CD4-positive, alpha-beta T cell treated with Interleukin-4 for 4 hours (primary cell): ENCODE measurements at places on chromosomes 13 and 19.

DNA sequence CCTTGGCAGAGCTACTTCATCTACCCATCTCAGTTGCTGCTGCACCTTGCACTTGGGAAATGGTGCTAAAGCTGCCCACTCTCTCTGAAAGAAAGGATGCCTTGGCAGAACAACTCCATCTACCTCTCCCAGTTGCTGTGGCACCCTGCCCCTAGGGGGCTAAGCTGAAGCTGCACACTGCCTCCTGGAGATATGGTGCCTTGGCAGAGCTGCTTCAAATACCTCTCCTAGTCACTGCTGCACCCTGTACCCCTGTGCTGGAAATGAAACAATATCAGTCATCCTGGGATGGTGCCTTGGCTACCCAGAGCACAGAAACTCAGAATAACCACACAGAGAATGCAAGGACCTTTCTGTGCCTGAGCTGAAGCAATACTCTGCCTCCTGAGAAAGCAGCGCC is 615.8 kb downstream of the DIAPH3 start:
- DNase-seq = no peak

DNA sequence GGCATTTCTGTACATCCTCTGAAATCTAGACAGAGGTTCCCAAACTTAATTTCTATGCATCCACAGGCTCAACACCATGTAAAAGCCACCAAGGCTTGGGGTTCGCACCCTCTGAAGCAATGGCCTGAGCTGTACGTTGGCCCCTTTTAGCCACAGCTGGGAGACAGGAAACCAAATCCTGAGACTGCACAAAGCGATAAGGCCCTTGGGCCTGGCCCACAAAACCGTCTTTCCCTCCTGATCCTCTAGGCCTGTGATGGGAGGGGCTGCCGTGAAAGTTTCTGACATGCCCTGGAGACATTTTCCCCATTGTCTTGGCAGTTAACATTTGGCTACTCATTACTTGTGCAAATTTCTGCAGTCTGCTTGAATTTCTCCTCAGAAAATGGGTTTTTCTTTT is 766.4 kb downstream of the GPC5 start:
- no peak for DNase-seq

DNA sequence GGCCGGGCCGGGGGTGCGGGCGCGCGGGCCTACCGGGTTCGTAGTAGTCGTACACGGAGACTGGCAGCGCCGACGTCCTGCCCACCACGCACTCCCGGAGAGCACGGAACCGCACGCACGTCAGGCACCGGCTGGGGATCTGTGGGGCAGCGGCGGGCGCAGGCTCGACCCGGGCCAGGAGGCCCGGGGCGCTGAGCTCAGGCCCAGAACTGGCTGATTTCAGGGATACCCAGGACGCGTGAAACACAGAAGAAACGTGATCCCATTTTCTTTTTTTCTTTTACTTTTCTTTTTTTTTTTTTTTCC is 9.0 kb downstream of the F2RL3 start:
- DNase-seq = no peak

- peak; percentile 68 for DNase-seq
Measured at GRCh38 chr19:50414864-50415660, 3.7 kb upstream of the SPIB start.

- no peak for DNase-seq
Measured at GRCh38 chr19:47100290-47100689, 13.3 kb downstream of the ZC3H4 start.

GRCh38 chr19:47657719-47658118 is 48.8 kb downstream of the BICRA start:
- no peak for DNase-seq

DNA sequence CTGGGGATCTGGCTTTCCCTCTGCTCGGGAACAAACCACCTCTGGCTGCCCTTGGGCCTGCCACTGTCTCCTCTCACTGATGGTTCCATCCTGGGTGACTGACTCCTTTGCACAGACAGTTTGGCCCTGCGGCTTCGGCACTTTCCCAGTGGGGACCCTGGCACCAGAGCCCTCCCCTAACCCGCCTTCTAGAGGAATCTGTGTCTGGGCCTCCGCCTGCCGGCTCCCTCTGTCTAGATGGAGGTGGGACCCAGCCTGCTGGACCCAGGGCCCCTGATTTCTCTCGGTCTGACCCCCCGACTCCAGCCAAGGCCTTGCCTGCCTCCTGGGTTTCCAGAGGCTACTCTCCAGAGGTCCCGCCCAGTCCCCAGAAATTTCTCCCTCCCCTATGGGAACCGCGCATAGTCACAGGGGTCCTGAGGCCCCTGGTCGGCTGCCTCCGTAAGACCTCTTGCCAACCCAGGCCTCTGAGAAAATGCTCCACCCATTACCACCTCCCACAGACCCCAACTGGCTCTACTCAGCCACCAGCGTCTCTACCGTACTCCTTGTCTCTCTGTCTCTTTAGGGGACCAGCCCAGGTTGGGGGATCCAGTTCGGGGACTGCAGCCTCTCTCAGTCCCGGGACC is 2.7 kb downstream of the CCDC106 start:
- DNase-seq = no peak

GRCh38 chr13:87535911-87536310 is 135.3 kb upstream of the SLITRK5 start:
- no peak for DNase-seq

DNA sequence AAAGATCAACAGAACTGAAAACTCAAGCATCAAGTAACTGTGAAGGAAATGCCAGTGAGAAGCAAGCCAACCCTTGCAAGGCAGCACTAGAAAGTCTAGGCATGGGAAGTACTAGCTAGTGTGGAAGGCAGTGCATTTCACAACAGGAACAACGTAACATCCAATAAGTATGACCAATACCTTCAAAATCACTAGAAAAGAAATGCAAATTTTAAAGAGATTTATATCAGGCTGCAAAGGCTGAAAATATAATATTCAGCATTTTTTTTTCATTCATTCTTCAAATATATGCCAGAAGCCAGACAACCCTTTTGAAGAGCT is 121.9 kb downstream of the DLEU7 start:
- DNase-seq = no peak

DNA sequence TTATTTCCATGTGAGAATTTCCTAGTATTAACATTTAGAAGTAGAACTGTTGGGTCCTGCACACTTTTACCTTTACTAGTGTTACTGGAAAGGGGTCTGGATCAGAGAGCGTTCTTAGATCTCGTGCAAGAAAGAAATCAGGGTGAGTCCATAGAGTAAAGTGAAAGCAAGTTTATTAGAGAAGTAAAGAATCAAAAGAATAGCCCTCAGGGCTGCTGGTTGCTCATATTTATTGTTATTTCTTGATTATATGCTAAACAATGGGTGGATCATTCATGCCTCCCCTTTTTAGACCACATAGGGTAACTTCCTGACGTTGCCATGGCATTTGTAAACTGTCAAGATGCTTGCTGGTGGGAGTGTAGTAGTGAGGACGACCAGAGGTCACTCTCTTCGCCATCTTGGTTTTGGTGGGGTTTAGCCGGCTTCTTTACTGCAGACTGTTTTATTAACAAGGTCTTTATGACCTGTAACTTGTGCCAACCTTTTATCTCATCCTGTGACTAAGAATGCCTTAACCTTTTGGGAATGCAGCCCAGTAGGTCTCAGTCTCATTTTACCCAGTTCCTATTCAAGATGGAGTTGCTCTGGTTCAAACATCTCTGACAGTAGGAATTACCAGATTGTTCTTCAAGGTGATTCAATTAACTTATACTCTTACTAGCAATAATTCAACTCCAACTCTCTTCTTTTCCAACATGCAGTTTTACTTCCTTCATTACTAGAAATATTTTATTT is 27.4 kb downstream of the NDFIP2 start:
- DNase-seq = no peak

GRCh38 chr19:41604831-41605230 is 22.0 kb downstream of the CEACAM4 start:
- no peak for DNase-seq

- no peak for DNase-seq
Measured at GRCh38 chr13:28528848-28529247, 33.9 kb upstream of the FLT1 start.

- DNase-seq = no peak
Measured at GRCh38 chr13:63425131-63425530, 2009.5 kb upstream of the PCDH20 start.

- no peak for DNase-seq
Measured at GRCh38 chr19:30061223-30062064, 119.4 kb downstream of the URI1 start.

- no peak for DNase-seq
Measured at GRCh38 chr19:9306443-9306842, 3.2 kb downstream of the ZNF699 start.

- DNase-seq = no peak
Measured at GRCh38 chr19:41323430-41324125, 13.6 kb downstream of the CCDC97 start.

DNA sequence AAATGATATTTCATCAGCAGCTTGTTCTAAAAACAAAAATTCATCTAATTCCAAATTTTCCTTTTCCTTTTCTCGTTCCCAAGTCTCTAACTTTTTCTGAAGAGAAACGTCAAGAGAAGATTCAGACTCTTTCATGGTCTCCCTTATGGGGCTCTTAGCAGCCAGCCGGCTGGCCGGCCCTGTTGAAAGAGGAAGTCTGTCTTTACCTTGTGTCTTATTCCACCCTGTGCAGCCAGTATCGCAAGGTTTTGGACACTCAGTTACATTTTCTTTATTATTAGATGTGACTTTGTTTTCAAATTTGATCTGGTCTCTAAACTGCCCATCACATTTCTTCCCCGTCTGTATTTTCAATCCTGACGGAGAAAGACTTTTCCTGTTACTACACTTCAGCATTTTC is 142.3 kb downstream of the RNF17 start:
- DNase-seq = no peak

DNA sequence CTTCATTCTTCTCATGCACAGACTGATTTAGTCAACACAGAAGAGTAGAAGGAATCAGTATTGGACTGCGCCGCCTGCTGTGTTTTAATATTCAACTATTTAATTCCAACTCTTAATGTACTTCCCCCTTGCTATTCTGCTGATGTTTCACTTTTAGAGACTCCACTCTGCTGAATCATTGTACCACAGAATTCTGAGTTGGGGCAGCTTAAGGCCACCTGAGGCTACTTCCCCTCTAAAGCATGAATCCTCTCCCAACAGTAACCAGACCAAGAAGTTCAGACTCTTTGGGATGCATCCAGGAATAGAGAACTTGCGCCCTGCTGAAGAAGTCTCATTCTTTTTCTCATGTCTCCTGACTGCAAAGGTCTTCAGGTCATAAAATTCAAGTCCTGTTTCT is 708.8 kb downstream of the UQCRFS1 start:
- DNase-seq = peak; percentile 1

DNA sequence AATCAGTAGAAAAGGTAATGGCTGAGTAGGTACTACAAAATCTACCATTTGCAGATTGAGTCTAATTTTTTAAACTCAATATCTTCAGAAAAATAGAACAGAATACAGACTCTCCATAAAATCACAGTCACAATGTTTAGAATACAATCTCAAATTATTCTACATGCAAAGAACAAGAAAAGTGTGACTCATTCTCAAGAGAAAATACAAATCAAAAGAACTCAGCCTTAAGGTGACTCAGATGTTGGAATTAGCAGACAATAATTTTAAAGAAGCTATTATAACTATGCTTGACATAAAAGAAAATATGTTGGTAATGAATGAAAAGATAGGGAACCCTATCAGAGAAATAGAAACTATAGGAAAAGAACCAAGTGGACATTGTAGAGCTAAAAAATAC is 78.9 kb downstream of the RXFP2 start:
- DNase-seq = no peak

GRCh38 chr13:110644892-110645521 is 29.7 kb downstream of the NAXD start:
- peak; percentile 40 for DNase-seq

- DNase-seq = no peak
Measured at GRCh38 chr13:100518394-100519062, 70.1 kb downstream of the GGACT start.
